ENCODE measurements at places on chromosomes 6 and 20. TPM values are rescaled to one million over a fixed set of nuclear protein-coding genes. Genes with fewer than 3 reads are reported as not detected.

Gene RBPJL
- total RNA-seq, result not detected

Gene DEFB128
- total RNA-seq, result not detected

Gene RAET1L
- 0.25 TPM for total RNA-seq

Gene BCAS4
- 35.0 TPM for total RNA-seq

Gene CLVS2
- 0.07 TPM for total RNA-seq

Gene RUNX2
- 0.81 TPM for total RNA-seq

Gene PDYN
- not detected for total RNA-seq

Gene ACTR5
- total RNA-seq, result 10.4 TPM

Gene MYLK4
- total RNA-seq, result 0.13 TPM

Gene CFB
- 2.1 TPM for total RNA-seq

Gene PTCRA
- not detected for total RNA-seq

Gene AP5S1
- 16.3 TPM for total RNA-seq

Gene SLC22A7
- total RNA-seq, result not detected

Gene BEND6
- total RNA-seq, result 0.96 TPM

Gene WDR46
- total RNA-seq, result 54.6 TPM

Gene TRIM38
- 1.8 TPM for total RNA-seq

Gene AGER
- total RNA-seq, result 1.7 TPM

Gene LGSN
- 3.5 TPM for total RNA-seq

Gene PDE7B
- 2.2 TPM for total RNA-seq

Gene ARMC12
- 0.47 TPM for total RNA-seq

Gene FAM209B
- not detected for total RNA-seq

Gene EYA4
- 11.4 TPM for total RNA-seq

Gene SLC35D3
- total RNA-seq, result 0.07 TPM

Measured in A549 treated with CpdA at 1 μM for 4 hours (cell line).